ENCODE measurements at places on chromosomes 13 and 19. TPM values are rescaled to one million over a fixed set of nuclear protein-coding genes. Genes with fewer than 3 reads are reported as not detected.

The NAPSA gene
- total RNA-seq: 0.27 TPM

The METTL21C gene
- total RNA-seq: not detected

The FBXO27 gene
- total RNA-seq: 0.27 TPM

The PPAN gene
- total RNA-seq: 81.1 TPM

The ZNF471 gene
- total RNA-seq: 2.2 TPM

- no peak for DNase-seq
Measured at GRCh38 chr13:85985797-85986196, 186.6 kb upstream of the SLITRK6 start.

- DNase-seq: no peak
Measured at GRCh38 chr19:32891609-32892008, 22.0 kb upstream of the SLC7A9 start.

DNA sequence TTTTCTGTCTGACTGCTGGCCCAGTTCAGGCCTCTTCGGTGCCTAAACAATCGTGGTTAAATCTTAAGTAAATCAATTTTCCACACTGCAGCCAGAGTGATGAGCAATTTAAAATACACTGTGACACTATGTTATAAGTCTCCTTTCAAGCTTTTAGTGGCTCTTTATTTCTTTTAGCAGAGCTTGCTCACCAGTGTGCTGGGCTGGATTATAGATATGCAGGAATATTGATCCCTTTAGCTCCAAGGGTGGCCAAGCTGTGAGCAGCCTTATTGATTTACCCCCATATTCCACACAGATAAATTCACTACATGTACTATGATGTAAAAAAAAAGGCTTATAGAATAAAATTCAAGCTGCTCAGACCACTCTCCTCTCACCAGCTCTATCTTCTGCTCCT lies 21.7 kb downstream of the CBY2 start:
- DNase-seq: no peak

GRCh38 chr19:18450931-18451836 lies 13.3 kb upstream of the ISYNA1 start:
- DNase-seq: peak; percentile 68

- no peak for DNase-seq
Measured at GRCh38 chr19:35718345-35719041, 690 bp downstream of the KMT2B start.

GRCh38 chr13:59677430-59677829 lies 486.3 kb downstream of the DIAPH3 start:
- DNase-seq: no peak

DNA sequence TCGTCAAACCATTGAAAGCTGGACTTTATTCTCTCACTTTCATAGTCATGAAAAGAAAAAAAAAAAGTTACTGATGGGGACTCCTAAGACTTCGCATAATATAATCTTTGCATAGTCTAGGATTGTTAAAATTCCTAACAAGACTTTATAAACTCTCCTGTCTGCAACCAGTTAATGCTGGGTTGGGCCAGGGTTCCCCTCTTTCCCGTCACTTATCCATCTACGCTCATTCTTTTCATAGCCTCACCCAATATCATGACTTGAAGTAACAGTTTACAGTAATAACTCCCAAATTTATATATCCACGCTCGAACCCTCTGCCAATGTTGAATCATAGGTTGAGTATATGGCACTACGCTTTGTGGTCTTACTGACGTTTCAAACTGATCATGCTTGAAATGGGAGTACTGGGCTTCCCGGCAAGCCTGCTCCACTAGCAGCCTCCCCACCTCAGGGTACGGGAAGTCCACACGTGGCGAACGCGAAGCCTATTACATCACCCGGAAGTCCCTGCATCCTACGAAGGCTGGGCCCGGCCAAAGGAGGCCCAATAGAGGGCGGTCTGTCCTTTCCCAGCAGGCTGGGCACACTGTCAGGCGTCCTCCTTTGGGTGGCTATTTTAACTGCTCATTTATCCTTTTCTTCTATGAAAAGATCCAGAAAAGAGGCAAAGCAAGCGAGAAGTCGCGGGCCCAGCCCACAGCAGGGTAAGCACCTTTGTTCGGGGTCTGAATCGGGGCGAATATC lies 694 bp upstream of the ZNF460 start:
- peak; percentile 97 for DNase-seq
